Lower leg skin (tissue), 4 donors: ENCODE measurements at places on chromosomes 5 and 9.
A peak's percentile ranks its signal among the peaks of the same experiment; 100 is the strongest.

DNA sequence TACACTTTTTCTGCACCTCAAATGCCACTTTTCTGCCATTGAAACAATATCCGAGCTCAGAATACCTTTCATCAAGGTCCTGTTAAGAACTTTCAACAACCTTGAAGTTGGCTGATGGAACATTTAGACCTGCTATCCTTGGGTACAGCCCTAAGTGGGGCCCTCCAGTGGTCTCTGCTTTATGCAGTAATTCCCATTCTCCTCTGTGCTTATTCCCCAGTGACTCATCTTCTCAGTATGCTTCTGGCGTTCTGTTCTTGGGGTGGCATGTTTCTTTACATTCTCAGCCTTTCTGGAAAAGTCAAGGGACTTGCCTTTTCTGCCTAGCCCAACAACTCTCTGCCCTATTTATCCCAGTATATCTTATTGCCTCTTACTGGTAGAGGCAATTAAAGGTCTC, 7.1 kb downstream of the ANP32B start:
- no peak for DNase-seq

DNA sequence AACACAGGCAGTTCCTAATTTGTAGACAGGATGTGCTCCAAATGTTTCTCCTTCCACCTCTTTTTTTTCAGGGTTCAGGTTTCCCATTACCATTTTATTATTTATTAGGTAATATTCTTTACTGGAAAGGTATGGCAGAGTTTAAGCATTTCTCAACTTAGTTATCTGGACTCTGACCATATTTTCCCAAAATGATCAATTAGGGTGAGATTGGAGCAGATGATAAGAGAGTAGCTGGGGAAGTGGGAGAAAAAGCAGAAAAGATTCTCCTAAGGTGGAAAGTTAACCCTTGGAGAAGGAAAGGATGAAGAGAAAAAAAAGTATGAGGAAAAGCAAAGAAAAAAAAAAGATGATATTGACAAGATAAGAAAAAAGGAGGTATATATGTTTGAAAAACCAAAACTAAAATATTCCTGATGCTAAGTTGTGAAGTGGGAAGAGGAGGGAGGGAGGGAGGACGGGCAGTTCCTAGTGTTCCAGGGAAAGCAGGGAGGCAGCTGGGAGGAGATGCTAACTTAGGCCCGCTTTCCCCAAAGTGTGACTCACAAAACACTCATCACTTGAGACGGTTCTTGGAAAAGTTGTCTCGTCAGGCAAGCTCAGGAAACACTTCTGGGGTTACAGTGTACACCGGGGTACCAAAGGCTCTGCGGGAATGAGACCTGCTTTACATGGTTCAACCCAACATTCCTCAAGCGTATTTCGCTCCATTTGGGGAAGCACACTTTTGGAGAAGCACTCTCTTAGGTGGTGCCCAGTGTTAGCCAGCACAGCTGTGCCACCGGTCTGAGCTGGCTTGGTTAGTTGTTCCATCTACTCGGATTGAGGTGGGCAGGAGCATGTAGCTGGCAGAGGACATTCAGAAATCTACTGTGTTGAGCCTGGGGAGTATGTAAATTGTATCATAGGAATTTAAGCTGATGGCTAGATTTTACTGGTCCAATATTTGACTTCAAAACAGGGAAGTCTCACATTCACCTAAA, 35.1 kb downstream of the B4GALT1 start:
- peak; percentile 62 for DNase-seq

DNA sequence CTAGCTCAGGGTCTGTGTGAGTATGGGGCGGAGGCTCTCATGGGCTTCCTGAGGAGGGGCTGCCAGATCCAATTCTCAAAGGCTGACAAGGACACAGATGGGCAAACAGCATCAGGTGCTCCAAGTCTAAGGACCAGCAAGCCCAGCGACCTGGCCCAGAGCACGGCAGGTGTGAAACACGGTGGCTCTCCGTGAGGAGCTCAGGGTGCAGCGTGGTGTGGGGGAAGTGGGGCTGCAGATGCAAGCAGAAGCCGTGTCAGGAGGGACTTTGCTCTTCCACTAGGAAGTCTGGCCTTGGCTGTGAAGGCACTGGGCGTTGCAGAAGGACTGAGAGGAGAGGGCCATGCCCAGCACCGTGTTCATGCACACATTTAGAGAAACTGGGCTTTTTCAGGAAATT, 420.0 kb downstream of the GADD45G start:
- no peak for DNase-seq

DNA sequence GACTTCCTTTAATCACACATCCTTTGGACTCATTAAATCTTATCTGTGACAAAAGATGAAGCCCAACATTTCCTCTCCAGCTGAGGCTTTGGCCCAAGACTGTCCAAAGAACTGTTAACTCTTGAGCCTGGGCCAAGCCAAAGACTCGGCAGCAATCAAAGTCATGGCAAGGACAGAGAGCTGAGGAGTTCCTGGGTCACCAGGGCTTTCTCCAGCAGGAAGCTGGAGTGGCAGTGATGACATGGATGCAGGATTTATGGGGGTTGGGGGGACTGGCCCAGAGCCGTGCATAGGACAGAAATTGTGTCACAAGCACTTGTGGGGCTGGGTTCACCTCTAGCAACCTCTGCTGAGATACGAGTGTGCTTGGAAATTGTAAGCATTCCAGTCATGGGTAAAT, 440.3 kb downstream of the PLK2 start:
- no peak for DNase-seq

GRCh38 chr9:121844562-121844961, 193.1 kb downstream of the DAB2IP start:
- DNase-seq, result no peak

DNA sequence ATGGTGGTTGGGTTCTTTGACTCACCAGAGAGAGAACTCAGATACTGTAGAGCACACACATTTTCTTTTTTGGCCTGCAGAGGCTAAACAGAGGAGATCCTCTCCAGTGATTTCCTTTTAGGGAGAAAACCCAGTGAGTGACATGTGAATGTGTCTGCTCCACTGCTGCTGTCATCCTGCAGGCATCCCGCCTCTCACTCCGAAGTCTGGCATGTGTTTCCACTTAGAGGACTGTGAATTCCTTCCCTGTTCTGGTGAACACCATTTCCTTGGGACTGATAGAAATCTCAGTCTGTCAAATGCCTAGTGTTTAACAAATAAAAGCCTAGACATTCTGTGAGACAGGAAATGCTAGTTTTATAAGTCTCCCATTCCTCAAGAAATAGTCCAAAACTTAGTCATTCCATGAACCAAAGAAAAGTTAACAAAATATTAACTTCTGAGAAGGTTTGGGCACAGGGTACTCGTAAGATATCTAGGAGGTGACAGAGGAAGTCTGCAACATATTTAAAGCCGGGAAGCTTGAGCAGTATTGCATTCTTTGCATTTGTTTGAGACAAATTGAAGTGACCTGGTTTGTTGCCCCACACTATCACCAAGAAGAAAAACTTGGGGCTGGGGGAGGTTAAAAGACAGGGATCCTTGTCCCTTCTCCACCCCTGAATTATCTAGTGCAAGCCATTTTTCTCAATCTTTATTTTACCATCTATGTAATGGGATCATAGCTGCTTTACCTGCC, 74.9 kb upstream of the NIPAL4 start:
- peak; percentile 68 for DNase-seq

GRCh38 chr5:157479166-157479565, 19.2 kb downstream of the NIPAL4 start:
- no peak for DNase-seq

DNA sequence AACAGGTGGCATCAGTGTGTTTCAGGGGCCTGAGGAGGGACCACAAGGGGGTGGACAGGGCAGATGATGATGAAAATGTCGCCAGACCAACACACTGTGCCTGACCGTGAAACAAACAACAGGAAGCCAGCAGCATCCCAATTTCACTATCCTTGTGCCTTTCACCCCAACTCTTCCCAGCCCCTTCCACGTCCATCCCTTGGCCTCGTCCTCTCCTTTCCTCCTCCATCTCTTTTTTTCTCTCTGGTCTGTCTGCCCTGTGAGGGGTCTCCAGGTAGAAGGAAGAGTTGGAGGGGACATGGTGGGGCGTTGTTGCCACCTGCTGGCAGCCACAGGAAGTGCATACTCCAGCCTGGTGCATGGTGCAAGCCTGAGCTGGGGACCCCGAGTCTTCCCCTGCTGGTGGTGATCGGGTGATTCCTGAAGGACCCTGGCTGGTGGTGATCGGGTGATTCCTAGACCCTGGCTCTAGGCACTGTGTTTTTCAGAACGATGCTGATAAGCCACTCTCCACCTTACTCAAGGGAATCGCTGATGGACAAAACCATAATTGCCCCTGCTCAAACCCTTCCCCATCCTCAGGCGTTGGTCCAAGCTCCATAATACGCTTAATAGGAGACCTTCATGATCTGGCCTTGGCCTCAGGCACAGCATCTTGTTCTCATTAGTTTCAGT, 21.7 kb upstream of the NSD1 start:
- peak; percentile 91 for DNase-seq

DNA sequence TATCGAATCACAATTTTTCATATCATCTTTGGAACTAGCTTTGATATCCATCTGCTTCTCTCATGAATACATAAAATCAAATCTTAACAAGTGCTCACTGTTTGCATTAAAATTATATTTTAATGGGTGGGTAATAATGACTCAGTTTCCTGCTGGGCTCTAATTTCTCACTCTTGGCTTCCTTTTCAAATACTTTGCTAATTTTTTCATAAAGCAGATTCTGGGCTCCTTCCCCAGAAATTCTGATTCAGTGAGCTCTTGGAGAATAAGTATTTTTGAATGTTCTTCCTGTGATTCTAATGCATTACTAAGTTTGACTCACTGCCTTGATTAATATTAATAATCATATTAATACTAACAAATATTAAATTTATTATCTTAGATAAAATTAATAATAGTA, 48.9 kb downstream of the YIPF5 start:
- DNase-seq, result no peak

GRCh38 chr5:172420235-172420939, 33.9 kb downstream of the SH3PXD2B start:
- peak; percentile 96 for DNase-seq

- DNase-seq, result no peak
These were observed 3.8 kb upstream of the ZDHHC12 start for GRCh38 chr9:128727640-128728248.

DNA sequence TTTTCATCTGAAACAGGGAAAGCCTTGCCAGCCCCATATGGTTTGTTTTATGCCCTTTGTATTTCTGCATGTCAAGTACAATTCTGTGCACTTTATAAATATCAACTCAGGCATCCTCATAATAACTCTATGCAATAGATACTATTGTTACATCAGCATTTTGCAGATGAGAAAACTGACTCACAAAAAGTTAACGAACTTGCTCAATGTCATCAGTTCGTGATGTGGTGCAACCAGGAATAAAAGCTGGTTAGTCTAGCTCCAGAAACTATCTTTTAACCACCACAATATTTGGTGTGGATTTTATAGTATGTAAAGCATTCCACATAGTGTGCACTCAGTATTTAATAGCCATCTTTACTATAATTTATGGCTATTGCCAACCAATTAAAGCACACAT, 134.9 kb downstream of the MRPS30 start:
- DNase-seq, result no peak

GRCh38 chr5:138972230-138972629, 97.1 kb upstream of the LRRTM2 start:
- DNase-seq, result no peak

DNA sequence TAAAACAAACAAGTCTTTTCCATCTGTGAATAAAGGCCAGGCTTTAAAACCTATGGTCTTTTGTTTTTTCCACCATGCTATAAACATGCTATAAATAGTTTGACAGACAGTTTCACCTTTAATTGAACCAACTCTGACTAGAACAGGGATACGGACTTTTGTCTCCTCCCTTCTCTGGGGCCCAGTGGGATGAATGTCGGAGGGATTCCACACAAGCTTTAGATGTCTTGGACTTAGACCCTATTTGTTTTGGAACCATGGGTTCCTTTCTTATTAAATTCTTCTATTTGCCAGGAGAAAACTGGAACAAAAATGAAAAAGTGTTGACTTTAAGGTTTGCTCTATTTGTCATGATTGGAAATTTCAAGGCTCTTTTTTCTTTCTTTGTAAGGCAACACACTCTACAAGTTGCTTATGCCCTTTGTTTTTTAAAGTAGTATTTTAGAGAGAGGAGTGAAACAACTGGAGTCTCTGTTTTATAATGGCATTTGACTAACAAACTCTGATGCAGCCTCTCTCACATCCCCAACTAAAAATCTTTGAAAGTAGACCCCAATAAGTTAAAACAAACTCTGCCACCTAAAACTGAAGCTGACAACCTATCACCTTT, 145.3 kb downstream of the MLLT3 start:
- DNase-seq, result no peak

- no peak for DNase-seq
These were observed 59.4 kb upstream of the DNAH5 start for GRCh38 chr5:14003936-14004335.

- no peak for DNase-seq
These were observed 205.5 kb upstream of the CDKN2B start for GRCh38 chr9:22214497-22215031.

- DNase-seq, result no peak
These were observed 22.3 kb downstream of the PSMB7 start for GRCh38 chr9:124392871-124393460.

DNA sequence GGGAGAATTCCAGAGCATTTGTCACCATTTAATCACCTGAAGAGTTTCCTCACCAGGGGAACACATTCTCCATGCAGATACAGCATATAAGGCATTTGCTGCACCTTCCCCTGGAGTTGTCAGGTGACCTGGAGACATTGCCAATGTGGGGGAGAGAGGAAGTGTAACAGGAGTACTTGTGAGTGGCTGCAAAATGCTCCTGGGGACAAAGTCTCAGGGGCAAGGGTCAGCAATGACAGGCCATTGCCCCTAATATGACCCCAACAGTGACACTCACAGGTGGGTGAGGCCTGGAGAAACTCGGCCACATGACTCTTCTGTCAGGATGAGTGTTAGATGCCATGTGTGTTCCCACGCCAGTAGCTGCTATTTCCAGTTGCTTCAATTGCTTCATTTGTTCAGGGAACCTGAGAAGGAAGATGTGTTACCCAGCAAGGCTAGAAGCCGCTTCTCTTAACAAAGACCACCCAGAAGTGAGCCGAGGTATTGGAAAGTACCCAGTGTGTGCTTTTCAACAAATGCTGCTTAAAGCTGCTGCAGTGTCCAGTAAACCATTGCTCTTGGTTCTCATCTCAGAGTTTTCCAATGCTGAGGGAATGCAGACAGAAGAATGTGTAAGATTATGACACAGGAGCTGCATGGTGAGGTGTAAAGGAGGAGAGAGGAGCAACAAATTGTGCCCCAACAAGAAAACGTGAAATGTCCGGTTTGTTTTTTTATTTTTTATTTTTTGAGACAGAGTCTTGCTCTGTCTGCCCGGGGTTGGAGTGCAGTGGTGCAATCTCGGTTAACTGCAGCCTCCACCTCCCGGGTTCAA, 128.2 kb upstream of the SLC44A1 start:
- DNase-seq, result no peak
